Left ventricle myocardium inferior (tissue), 1 donor: ENCODE measurements at places on chromosomes 11 and 22. TPM values are rescaled to one million over a fixed set of nuclear protein-coding genes. Genes with fewer than 3 reads are reported as not detected.
A peak's percentile ranks its signal among the peaks of the same experiment; 100 is the strongest.

SERPING1 gene
- 94.6 TPM for total RNA-seq

- peaks cover 21% of the 10 kb centered on the region for H3K36me3 ChIP-seq
- H3K4me3 ChIP-seq: no peak overlapping the region
- DNase-seq: peak; percentile 68
- no peaks in the 10 kb centered on the region for H3K4me1 ChIP-seq
- peak overlapping the region; percentile 63 for H3K27ac ChIP-seq
These were observed 135.1 kb downstream of the BCR start for GRCh38 chr22:23315341-23315917.

ACCSL gene
- not detected for total RNA-seq

- DNase-seq: no peak
- H3K36me3 ChIP-seq: no peaks in the 10 kb centered on the region
- H3K27me3 ChIP-seq: peaks cover 2% of the 10 kb centered on the region
- H3K4me1 ChIP-seq: peaks cover 14% of the 10 kb centered on the region
These were observed 75.0 kb downstream of the JRKL start for GRCh38 chr11:96464700-96465307.

DNA sequence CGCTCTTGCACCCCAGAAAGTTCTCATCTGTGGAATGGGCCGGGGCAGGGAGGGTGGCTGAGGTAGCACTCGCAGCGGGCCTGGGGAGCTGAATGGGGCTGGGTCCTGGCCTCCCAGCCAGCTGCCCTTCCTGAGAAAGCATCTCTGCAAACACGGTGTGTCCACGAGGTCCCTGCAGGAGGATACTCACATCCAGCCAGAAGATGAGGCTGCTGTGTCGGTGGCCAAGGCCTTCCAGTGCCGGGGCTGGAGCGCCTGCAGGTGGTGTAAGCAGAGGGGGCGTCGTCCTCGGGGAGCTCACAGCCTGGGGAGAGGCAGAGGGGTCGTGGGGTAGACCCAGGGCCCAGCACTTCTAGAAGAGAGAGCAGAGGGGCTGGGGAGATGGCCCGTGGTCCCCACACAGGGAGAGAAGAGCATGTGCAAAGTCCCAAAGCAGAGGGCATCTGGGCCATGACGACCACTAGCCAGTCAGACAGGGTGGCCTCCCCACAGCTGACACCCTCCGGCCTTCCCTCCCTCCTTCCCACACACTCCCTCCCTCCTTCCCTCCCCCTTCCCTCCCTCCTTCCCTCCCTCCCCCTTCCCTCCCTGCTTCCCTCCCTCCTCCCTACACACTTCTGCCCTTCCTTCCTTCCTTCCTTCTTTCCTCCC lies 97.9 kb downstream of the WNT7B start:
- peaks cover 42% of the 10 kb centered on the region for H3K4me1 ChIP-seq
- H3K27ac ChIP-seq: no peak overlapping the region
- no peaks in the 10 kb centered on the region for H3K36me3 ChIP-seq
- H3K4me3 ChIP-seq: no peak overlapping the region
- peaks cover 71% of the 10 kb centered on the region for H3K27me3 ChIP-seq
- no peak for DNase-seq

NCAM1 gene
- 332 TPM for total RNA-seq

- no peak overlapping the region for H3K27ac ChIP-seq
- H3K4me3 ChIP-seq: no peak overlapping the region
- no peak for DNase-seq
- no peaks in the 10 kb centered on the region for H3K27me3 ChIP-seq
- H3K4me1 ChIP-seq: no peaks in the 10 kb centered on the region
These were observed 685.0 kb downstream of the ETS1 start for GRCh38 chr11:127902382-127902781.

DNA sequence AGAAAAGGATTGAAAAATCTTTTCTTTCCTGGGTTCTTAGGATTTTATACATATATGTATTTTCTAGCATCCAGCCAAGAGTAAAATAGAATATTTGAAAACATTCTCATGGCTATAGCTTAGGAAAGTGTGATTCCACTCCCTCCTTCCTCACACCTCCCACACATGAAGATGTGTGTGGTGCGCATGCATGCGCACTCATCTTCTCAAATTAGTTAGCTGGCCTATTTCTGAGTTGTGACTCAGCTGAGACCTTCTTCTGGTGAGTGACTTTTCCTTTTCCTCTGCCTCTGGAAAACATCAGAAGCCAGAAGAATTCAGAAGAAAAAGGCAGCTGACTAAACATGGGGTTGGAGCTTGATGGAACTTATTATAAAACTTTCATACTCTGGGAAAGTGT lies 149.8 kb downstream of the OR4C45 start:
- peak overlapping the region; percentile 33 for H3K27ac ChIP-seq
- no peaks in the 10 kb centered on the region for H3K27me3 ChIP-seq
- DNase-seq: no peak
- no peaks in the 10 kb centered on the region for H3K36me3 ChIP-seq

GRCh38 chr11:134691985-134692384 lies 279.9 kb upstream of the B3GAT1 start:
- peaks cover 80% of the 10 kb centered on the region for H3K27me3 ChIP-seq
- H3K4me1 ChIP-seq: no peaks in the 10 kb centered on the region
- no peak for DNase-seq
- H3K27ac ChIP-seq: no peak overlapping the region

CSNK2A3 gene
- total RNA-seq: 1.4 TPM

GRCh38 chr11:120529911-120530310 lies 18.4 kb downstream of the GRIK4 start:
- H3K4me3 ChIP-seq: no peak overlapping the region
- no peak overlapping the region for H3K27ac ChIP-seq
- H3K36me3 ChIP-seq: no peaks in the 10 kb centered on the region
- DNase-seq: no peak
- peaks cover 16% of the 10 kb centered on the region for H3K4me1 ChIP-seq
- peaks cover 81% of the 10 kb centered on the region for H3K27me3 ChIP-seq
